SK-N-SH (cell line): ENCODE measurements at places on chromosomes 5 and 9.

DNA sequence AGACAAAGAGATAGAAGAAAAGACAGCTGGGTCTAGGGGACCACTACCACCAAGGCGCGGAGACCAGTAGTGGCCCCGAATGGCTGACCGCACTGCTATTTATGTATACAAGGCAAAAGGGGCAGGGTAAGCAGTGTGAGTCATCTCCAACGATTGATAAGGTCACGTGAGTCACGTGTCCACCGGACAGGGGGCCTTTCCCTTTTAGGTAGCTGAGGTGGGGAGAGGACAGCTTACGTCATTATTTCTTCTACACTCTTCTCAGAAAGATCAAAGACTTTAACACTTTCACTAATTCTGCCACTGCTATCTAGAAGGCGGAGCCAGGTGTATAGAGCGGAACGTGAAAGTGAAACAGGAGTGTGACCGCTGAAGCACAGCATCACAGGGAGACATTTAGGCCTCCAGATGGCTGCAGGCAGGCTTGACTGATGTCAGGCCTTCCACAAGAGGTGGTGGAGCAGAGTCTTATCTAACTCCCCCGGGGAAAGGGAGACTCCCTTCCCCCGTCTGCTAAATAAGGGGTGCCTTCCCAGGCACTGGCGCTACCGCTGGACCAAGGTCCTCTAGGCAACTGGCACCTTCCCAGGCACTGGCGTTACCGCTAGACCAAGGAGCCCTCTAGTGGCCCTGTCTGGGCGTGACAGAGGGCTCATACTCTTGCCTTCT is 6.1 kb upstream of the PRR16 start:
- H3K27me3 ChIP-seq: no peaks in the 10 kb centered on the region
- no peaks in the 10 kb centered on the region for H3K36me3 ChIP-seq
- no peak overlapping the region; the same call in 1 of the 2 replicates for H3K4me3 ChIP-seq
- no peaks in the 10 kb centered on the region; the same call in 1 of the 2 replicates for H3K4me1 ChIP-seq
- H3K27ac ChIP-seq: no peak overlapping the region

DNA sequence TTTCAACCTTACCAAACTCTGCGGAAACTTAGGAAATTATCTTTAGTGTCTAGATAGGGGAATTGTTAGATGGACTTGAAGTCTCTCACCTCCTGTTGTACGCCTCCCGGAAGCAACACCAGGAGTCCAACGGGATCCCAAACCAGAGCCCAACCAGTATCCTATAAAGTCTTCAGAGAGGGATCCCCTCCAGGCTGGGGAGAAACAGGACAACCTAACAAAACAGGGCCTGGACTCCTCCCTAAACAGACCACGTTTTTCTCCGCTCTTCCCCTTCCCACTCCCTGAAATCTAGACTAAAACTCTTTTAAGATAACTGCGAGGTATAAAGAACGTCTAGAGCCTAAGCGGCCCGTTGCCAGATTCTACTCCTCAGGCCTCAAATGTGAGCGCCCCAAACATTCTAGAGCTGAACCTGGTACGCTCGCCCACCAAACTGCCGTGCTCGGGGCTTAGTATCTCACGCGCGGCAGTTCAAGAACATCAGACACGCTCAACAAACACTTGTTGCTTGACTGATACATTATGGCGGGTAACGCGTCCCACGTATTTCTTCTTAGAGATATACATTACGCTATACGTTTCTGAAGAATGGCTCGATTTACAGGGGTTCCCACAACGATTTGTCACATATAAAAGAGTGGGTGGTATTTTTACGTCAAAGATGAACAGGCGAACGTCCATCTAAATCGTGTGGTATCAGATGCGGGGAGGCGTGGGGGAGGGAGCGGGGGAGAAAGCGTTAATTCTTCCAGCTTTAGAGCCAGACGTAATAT is 663 bp upstream of the SMIM27 start:
- peak; percentile 32 for DNase-seq
- H3K4me3 ChIP-seq: peak overlapping the region; percentile 91
- H3K36me3 ChIP-seq: peaks cover 10% of the 10 kb centered on the region; the same call in 1 of the 2 replicates
- no peaks in the 10 kb centered on the region for H3K4me1 ChIP-seq
- peak overlapping the region; percentile 97 for H3K27ac ChIP-seq

- H3K36me3 ChIP-seq: no peaks in the 10 kb centered on the region
- no peaks in the 10 kb centered on the region for H3K27me3 ChIP-seq
- peaks cover 16% of the 10 kb centered on the region; the same call in 1 of the 2 replicates for H3K4me1 ChIP-seq
- no peak overlapping the region for H3K27ac ChIP-seq
- H3K4me3 ChIP-seq: no peak overlapping the region
Observed at GRCh38 chr5:122401976-122402725, 90.1 kb downstream of the SNCAIP start.

- H3K27me3 ChIP-seq: no peaks in the 10 kb centered on the region
- peaks cover 5% of the 10 kb centered on the region for H3K4me1 ChIP-seq
- no peak overlapping the region for H3K27ac ChIP-seq
- no peak overlapping the region for H3K4me3 ChIP-seq
- DNase-seq: no peak
Observed at GRCh38 chr5:151085517-151086041, 4.7 kb upstream of the TNIP1 start.

DNA sequence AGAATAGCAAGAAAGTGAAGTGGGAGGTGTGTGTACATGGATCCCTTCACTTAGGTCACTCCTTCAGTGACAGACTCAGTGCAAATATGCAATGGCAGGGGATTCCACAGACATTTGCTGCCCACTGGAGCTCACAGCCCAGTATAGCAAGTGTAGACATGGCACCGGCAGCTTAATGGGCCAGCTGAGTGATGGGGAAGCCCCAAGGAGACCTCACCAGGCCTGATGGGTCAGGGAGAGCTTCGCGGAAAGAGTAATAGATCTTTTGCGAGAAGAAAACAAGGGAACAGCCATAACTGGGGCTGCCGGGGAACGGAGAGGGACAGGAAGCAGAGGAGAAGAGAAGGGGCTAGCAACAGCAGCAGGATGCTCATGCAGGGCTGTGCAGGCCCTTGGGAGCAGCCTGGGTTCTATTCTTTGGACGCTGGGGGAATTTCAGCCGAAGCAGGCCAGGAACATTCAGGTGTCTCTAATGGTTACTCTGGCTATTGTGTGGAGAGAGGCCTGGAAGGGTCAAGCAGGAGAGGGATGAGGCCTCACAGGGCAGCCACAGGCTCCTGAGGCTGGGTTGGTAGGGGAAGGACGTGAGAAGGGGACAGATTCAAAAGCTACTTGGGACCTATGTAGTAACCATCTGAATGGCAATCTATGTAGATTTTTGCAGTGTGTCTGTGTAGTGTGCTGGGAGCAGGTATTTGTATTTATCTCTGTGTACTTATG is 27.0 kb downstream of the TCF7 start:
- H3K36me3 ChIP-seq: peaks cover 16% of the 10 kb centered on the region
- H3K27me3 ChIP-seq: no peaks in the 10 kb centered on the region
- DNase-seq: no peak
- H3K4me3 ChIP-seq: no peak overlapping the region
- peak overlapping the region; percentile 71 for H3K27ac ChIP-seq

DNA sequence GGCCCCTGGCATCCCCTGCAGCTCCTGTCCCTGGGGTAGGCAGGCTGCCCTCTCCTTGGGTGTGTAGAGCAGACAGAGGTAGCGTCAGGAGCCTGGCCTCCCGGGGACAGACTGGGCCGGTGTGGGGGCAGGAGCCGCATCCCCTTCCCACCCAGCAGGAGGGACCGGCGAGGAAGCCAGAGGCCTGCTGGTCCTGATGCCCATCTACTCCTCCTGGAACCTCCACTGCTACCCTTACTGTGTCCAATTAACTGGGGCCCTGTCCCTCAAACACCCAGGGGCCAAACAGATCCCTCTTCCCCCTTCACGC is 15.6 kb downstream of the RALGDS start:
- no peak for DNase-seq
- no peaks in the 10 kb centered on the region for H3K4me1 ChIP-seq
- H3K27me3 ChIP-seq: no peaks in the 10 kb centered on the region
- no peak overlapping the region for H3K4me3 ChIP-seq
- H3K36me3 ChIP-seq: peaks cover 81% of the 10 kb centered on the region
- no peak overlapping the region for H3K27ac ChIP-seq

DNA sequence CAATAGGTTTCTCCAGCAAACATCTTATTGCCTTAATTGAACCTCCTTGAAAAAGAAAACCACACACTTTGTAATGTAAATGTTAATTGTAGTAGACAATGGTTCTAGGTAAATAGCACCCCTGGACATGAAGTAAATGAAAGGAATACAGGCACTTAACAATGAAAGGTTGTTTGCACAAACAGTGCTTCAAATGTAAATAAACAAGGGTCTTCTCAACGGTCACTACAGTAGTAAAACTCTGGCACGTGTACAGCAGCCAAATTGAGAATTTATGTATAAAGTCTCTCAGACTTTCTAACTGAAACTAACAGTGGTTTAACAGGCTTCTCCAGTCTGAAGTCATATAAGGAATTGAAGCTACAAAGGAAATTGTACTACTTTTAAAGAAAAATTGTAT is 218.3 kb downstream of the MEF2C start:
- H3K27me3 ChIP-seq: peaks cover 63% of the 10 kb centered on the region
- H3K27ac ChIP-seq: no peak overlapping the region
- H3K36me3 ChIP-seq: no peaks in the 10 kb centered on the region
- DNase-seq: no peak
- no peak overlapping the region for H3K4me3 ChIP-seq

GRCh38 chr5:126383776-126384175 is 39.4 kb upstream of the GRAMD2B start:
- H3K27ac ChIP-seq: peak overlapping the region; percentile 92
- peaks cover 31% of the 10 kb centered on the region for H3K4me1 ChIP-seq
- no peak overlapping the region for H3K4me3 ChIP-seq
- H3K27me3 ChIP-seq: no peaks in the 10 kb centered on the region

- no peaks in the 10 kb centered on the region for H3K36me3 ChIP-seq
- H3K4me3 ChIP-seq: no peak overlapping the region
- peak; percentile 59 for DNase-seq
Observed at GRCh38 chr5:138955013-138955660, 80.0 kb upstream of the LRRTM2 start.

DNA sequence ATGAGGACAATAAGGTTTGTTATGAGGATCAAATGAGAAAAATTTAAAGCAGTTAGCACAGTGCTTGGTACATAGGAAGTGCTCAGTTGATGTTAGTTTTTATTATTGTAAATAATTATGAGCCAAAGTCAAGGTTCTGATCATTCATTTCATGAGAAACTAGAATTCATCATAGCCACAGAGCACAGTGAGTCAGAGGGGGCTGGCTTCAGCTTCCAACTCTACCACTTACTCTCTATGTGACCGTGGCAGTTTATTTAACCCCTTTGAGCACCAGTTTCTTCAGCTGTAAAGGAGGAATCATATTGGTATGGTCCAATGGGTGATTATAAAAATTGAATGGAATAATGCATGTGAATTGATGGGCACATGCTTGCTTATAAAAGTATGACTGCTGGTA is 39.4 kb downstream of the KLHL3 start:
- H3K4me1 ChIP-seq: no peaks in the 10 kb centered on the region
- no peaks in the 10 kb centered on the region for H3K27me3 ChIP-seq
- H3K27ac ChIP-seq: no peak overlapping the region
- H3K36me3 ChIP-seq: no peaks in the 10 kb centered on the region
- H3K4me3 ChIP-seq: no peak overlapping the region
- no peak for DNase-seq

GRCh38 chr9:91502475-91502874 is 78.8 kb upstream of the NFIL3 start:
- no peaks in the 10 kb centered on the region for H3K36me3 ChIP-seq
- no peaks in the 10 kb centered on the region for H3K27me3 ChIP-seq
- DNase-seq: no peak
- H3K27ac ChIP-seq: no peak overlapping the region
- H3K4me3 ChIP-seq: no peak overlapping the region
- no peaks in the 10 kb centered on the region for H3K4me1 ChIP-seq

DNA sequence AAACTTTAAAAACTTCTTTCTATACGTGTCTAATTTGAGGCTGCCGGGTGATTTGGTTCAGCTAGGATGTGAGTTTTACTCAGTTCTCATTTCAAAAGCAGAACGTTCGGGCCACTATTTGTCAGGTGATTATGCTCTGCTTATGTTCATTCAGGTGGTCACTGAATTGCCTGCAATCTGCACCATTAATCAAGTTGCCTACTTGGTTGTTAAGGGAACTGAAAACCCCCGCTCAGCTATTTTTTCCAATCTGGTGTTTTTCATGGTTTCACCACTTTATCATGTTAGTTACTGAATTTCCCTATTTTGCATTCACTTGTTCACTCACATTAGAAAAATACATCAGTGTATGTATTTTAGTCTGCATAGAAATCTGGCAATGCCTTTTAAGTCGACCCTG is 523.0 kb downstream of the CSNK1G3 start:
- no peaks in the 10 kb centered on the region for H3K27me3 ChIP-seq
- no peak for DNase-seq
- no peaks in the 10 kb centered on the region for H3K36me3 ChIP-seq
- no peaks in the 10 kb centered on the region for H3K4me1 ChIP-seq

DNA sequence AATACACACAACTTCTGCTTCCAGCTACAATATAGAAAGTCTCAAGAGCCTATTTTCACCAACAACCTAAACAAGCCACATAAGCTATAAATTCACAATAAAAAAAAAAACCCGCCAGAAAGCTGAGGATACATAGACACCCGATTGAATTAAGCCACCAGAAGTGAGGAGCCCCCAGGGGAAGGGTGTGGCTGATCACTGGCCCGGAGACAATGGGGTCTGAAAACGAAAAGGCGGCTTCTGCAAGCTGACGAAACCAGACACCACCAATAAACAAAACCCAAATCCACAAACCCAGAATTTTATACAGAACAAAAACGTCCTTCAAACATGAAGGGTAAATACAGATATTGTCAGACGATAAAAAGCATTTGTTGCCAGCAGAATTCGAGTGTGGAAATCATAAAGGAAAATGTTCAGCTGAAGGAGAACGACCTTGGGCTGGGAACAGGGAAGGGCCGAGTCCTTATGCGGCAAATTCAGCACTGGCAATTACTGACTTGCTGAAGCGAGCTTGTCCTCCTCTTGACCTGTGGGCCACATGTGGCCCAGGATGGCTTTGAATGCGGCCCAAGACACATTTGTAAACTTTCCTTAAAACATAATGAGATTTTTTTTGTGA is 39.6 kb upstream of the CEP72 start:
- no peaks in the 10 kb centered on the region for H3K4me1 ChIP-seq
- H3K4me3 ChIP-seq: no peak overlapping the region
- no peak overlapping the region for H3K27ac ChIP-seq

DNA sequence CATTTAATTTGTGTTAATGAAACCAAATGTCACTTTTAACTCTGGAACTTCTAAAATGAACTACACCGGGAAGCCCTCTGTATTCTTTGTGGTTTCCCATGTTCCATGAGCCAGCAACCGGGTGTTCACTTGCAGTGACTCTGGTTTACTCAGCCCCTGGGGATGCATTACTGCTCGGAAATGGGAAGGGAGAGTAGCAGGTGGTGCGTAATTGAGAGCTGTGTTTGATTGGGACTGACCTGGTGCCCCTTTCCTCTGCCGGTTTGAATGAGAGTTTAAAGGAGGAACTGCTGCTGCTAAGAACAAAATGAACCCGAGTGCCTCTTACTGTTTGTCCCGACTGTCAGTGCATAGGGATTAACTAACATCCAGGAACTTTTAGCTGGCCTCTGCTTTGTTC is 100.1 kb upstream of the DHFR start:
- H3K27ac ChIP-seq: no peak overlapping the region
- DNase-seq: no peak
- no peaks in the 10 kb centered on the region; the same call in 1 of the 2 replicates for H3K4me1 ChIP-seq
- H3K4me3 ChIP-seq: no peak overlapping the region
- peaks cover 8% of the 10 kb centered on the region; the same call in 1 of the 2 replicates for H3K36me3 ChIP-seq
- no peaks in the 10 kb centered on the region for H3K27me3 ChIP-seq

GRCh38 chr5:10192309-10192708 is 57.4 kb downstream of the ATPSCKMT start:
- no peak overlapping the region for H3K4me3 ChIP-seq
- no peaks in the 10 kb centered on the region for H3K36me3 ChIP-seq
- no peaks in the 10 kb centered on the region for H3K4me1 ChIP-seq
- H3K27me3 ChIP-seq: no peaks in the 10 kb centered on the region
- H3K27ac ChIP-seq: peak overlapping the region; percentile 59

GRCh38 chr5:83891261-83891660 is 170.6 kb upstream of the HAPLN1 start:
- H3K36me3 ChIP-seq: no peaks in the 10 kb centered on the region
- DNase-seq: no peak
- no peak overlapping the region for H3K27ac ChIP-seq
- H3K27me3 ChIP-seq: no peaks in the 10 kb centered on the region
- no peak overlapping the region for H3K4me3 ChIP-seq
